NCI-H510A treated with DMSO at 0.1 percent for 48 hours (cell line): ENCODE measurements at places on chromosomes 5 and 9.

- DNase-seq: no peak
These were observed 23.0 kb downstream of the ABL1 start for GRCh38 chr9:130857864-130858738.

DNA sequence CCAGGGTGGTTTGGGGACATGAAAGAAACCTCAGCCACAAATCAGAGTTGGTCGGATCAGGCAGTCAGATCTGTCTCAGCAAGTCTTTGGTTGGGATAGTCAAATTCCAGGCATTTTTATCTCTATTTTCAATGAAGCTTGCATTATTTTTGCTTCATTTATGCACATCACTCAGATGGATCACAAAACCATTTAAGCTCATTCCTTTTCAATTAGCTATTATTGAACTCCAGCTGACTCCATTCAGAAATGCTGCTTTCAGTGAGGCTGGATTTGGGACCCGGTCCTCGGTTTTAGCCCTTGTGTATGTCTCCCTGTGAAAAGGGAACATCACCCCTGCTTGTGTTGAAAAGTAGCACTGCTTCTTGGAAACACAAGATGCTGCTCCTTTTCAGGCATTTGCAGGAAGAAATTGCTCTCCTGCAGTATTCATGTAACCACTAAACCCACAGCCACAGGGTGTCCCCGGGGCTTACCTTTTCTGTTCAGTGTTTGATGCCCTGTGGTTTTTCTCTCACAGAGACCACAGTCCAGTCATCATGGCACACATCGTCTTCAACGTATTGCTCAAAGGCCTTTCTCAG, 232.9 kb downstream of the NFIB start:
- no peak for DNase-seq

DNA sequence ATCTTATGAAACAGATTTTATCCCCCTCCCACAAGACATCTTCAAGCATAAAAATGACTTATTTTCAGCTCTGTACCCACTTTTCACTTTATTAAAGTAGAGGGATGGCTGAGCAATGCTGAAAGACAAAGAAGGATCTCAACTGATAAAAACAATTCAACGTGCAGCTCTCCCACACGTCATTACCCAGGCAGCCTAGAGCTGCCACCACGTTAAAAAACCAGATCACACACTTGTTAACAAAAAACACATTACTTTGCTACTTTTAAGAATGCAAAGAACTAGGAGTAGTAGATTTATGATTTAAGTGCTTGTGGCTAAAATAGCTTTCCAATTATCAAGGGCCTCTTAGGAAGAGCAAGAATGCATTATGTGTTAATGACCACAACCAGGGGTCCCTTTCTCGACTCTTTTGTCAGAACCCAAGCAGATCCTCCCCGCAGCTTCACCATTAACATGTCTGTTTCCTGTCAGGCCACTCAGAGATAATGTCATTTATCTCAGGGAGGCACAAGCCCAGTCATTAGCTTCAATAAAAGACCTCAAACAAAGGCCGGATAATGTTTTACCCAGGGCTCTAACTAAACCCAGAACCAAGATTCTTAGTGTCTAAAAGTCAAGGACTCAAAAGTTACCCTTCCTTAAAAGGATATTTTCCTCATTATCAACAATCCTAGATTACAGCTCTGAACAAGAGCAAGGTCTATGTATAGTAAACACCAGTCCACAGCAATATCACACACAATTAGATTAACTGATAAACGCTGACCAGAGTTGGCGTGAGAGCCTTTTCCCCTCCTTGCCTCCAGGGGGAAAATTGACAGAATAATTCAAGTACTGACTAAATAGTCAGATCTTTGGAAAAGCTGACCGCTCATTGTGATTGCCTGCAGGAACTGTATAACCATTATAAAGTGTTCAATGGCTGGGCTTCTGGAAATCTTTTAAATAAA, 7.5 kb downstream of the ZNF608 start:
- DNase-seq: no peak

- no peak for DNase-seq
These were observed 1.4 kb downstream of the NCS1 start for GRCh38 chr9:130173666-130173983.

- DNase-seq: no peak
These were observed 932.5 kb upstream of the WWC1 start for GRCh38 chr5:167358868-167359492.

GRCh38 chr9:131963072-131964030, 116.3 kb downstream of the MED27 start:
- no peak for DNase-seq

DNA sequence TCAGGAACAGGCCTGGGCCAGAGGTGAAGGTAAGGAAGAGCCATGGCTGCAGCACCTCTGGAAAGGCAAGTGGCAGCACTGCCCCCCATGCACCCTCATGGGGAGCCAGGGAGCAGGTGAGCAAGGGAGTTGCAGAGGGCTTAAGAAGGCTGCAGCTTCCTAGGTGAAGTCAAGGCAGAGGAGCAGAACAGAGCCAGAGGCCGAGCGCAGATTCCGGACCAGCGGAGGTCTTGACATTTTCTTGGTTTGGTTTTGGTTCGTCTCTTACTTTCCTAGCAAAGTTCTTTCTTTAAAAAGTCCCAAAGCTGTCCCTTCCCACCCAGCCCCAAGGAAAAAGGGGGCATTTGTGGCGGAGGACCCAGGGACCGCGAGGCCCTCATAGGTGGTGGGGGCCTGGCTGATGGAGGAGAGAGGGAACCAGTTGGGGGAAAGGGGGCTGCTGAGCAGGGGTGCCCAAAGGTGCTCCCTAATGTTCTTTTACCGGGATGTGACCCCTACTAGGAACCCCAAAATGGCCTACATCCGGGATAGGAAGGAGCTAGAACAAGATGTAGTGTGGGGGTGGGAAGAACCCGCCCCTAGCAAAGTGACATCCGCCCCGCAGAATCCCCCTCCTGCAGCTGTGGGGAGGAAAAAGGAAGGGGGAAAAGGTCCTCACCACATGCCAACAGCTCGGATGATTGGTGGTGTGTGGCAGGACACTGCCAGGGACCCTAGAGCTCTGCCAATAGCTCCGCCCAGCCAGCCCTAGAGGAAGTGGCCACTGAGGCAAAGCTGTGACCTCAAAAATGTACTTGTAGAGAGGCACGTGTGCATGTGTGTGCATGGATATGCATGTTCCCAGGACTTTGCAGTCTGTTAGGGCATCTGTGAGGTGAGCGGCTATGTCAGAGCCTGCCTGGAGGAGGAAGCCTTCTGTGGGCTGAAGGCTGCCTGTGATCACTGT, 914 bp upstream of the CD72 start:
- no peak for DNase-seq

DNA sequence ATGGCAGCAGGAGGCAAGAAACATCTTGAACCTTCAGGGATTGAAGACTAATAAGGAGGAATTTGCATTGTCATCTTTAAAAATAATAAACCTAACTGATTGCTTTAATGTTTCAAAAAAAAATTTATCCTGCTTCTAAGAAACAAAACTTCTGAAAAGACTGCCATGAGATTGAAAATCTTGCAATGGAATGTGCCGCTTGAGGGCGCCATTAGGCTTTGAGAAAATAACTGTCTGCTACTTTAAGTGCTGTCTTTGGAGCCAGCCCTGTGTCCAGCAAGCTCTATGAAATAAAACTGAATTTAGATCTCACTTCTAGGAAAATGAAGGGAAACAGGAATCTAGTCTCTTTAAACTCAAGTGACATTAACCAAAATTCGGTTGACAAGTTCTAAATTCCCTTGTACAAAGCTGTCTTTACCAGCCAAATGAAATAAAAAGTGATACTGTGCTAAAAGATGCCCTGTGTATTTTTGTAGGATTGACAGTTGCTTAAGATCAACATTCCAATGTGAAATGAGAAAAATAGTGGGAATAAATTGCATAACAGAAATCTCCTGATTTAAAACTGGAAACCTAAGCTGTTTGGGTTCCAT, 79.4 kb downstream of the ESM1 start:
- DNase-seq: peak; percentile 41

- DNase-seq: no peak
These were observed 14.7 kb downstream of the ITGA1 start for GRCh38 chr5:52802272-52802973.

- no peak for DNase-seq
These were observed at the start of gene CANX for GRCh38 chr5:179698935-179699615. Gene CANX, plus strand, starts transcription at chr5:179698967. Its CDS starts 6,715 bp downstream, at chr5:179705682.

DNA sequence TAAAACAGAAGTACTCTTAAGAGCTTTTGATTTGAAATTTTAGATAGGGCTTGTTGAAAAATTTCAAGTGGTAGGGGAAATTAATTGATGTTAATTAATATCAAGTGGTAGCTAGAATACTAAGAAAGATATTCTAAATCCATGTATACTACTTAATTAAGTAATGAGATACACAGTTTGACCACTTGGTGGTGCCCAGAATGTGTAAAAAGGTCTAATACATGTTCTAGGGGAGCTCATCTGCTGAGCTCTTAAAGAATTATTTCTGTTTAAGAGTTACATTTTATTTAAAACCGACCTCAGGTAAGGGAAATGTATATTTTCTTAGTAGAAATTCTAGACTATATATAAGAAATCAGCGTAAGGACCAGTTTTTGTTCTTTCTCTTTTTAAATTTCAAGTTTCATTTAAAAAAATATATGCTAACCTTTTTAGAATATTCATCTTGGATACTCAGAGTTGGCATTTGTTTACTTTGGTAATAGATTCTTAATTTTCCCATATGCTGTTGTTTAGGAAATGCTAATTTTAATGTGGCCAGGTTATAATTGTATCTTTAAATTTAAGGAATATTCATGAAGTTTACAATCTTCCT, 61.5 kb downstream of the LNPEP start:
- DNase-seq: peak; percentile 13

DNA sequence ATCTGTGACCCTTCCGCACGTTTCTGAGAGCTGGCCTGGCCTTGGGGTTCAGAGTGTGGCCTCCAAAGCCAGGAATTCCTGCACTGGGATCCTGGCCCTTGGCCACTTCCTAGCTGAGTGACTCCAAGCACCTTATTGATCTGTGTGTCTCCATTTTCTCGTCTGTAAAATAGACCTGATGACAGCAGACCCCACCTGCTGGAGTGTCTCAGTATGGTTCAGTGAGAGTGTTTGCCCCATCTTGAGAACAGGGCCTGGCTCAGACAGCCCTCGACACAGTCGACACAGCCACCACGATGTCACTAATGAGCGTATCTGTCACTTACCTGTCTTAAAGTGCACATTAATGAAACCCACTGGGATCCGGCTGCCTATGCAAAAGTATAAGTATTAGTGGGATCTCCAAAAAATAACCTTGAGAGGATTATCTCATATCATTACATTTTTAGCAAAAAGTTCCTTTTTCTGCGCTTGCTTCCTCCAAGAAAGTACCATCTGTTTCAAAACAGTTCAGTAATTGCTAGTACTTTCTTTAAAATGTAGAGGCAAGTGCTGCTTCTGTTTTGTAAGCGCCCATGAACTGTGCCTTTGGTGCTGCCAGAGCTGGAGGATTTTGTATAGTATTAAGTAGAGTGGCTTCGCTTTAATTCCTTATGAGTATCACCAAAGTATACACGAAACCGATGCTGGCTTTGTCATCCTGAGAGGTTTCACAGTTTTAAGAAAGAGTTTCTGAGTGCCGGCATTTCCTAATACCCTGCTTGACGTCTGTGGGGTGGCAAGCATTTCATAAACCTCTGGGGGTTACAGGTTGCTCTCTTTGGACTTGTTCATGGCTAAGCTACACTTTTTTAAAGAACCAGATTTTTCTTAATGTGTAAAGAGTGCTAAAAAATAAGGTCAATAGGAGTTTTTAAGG, 31.7 kb downstream of the UBE2QL1 start:
- DNase-seq: no peak
